Daoy (cell line): ENCODE measurements at places on chromosomes 7 and 10. TPM values are rescaled to one million over a fixed set of nuclear protein-coding genes. Genes with fewer than 3 reads are reported as not detected.

DNA sequence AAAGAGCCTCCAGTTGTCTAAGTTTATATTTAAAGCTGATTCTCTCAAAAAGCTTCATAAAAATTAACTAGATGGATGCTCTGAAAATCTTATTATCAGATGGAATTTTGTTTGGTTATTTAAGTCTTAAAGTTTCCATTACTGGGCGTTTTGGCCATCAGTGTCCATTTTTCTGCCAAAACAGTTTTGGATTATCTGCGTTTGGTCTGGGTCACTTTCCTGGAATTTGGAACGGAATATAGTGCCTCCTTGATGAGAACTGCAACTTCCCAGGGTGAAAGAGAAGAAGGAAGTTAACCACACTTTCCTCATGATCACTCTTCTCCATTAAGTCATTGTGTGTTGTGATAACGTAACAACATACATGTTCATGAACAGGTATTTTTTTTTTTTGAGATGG, 764.9 kb upstream of the AUTS2 start:
- DNase-seq = no peak

DNA sequence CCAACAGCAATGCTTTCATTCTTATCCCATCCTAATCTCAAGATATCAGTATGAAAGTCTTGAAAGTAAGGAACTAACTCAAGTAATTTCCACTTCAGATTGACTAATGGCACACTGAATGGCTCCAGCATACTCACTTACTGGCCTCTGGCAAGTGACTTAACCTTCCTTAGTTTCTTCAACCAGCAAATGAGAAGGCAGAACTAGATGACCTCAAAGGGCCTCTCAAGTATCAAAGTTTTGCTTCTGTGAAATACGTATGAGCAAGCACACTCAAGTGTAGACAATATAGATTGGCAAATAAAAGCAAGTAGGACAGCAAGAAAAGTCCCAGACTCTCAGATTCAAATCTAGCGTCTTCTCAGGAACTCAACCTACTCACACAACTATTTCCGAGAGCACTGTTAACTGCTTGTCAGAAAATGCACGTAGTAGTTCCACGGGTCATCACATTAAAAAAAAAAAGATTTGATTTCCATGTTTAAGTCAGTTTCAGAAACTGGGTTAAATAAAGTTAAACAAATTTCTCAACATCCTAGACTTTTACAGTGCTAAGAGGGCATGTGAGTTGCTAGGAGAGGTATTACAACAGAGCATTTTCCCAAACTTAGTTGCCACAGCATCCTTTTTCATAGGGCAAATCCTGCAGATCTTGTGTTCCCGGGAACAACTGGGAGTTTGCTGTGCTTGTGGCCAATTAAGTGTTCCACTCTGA, 276.9 kb upstream of the KLF14 start:
- no peak for DNase-seq

GDF2 gene
- total RNA-seq = not detected in 2 replicates

DENND11 gene
- 17.1 and 17.9 TPM in 2 replicates for total RNA-seq

- DNase-seq = peak; percentile 64
Measured at GRCh38 chr7:117871778-117872538, 1.3 kb downstream of the CTTNBP2 start.

DNA sequence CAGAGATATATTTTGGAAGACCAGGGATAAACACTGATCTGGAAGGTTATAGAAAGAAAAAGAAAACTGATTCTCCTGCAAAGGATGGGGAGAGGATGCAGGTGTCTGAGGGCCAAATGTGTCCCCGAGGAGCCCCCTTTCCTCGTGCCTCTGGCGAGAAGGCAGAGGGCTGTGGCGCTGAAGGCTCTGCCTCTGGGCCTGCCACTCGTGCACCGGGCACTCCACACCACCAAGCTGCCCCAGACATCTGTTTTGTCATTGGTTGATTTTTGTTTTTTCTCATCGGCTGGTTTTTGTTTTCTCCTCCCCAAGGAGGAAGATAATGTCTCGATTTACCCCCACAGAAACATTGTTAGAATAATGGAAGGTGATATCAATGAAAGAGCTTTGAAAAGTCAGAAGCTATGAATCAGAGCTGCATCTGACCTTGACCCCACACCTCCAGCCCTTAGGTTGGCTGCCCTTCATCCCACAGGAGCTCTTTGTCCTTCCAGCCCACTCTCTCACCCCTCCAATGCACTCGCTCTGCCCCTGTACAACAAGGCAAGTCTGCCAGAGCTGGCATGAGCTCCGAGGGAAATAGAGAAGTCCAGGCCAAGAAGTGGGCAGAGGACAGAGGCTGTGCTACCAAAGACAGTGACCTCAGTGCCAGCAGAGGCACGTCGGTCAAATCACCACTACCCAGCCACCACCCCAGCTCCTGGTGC, 124.8 kb downstream of the TCERG1L start:
- DNase-seq = no peak

- no peak for DNase-seq
Measured at GRCh38 chr10:4405828-4406227, 420.2 kb upstream of the AKR1E2 start.

DNA sequence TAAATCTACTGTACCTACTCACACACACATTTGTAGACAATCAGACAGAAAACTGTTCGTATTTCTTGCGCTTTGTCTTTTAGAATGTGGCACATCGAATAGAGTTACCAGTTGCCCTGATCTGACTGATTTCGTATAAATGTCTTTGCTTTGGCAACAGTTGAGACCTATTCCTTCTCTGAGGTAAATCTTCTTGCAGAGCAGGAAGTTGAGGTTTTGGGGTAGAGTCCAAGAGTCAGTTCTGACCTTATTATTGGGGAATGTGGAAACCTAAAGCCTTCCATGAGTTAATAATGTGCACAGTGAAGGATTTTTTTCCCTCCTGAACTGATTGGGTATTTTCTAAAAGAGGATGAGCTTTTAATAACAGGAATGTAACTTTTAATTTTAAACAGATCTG, 135.3 kb downstream of the KIAA1217 start:
- peak; percentile 85 for DNase-seq
